ENCODE measurements at places on chromosomes 12 and 14. TPM values are rescaled to one million over a fixed set of nuclear protein-coding genes. Genes with fewer than 3 reads are reported as not detected.
A peak's percentile ranks its signal among the peaks of the same experiment; 100 is the strongest.

DNA sequence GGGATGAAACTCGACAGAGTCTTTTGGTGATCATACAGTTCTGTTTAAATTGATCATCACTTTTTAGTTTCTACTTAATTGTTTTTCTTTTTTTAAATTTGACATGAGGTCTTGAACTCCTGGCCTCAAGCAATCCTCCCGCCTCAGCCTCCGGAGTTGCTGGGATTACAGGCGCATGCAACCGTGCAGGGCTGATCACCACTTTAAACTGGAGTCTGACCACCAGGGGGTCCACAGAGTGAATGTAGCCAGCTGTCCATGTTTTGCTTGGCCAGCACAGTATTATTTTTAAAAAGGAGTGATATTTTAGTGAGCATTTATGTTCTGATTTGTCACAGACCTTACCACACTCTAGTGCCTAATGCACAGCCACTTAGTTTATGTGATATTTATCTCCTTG is 10.7 kb downstream of the DAAM1 start:
- no peak for DNase-seq

The SCARB1 gene
- total RNA-seq, result 18.9 TPM

- peak; percentile 64 for DNase-seq
Observed at GRCh38 chr14:88667555-88668273, 104.9 kb downstream of the ZC3H14 start.

DNA sequence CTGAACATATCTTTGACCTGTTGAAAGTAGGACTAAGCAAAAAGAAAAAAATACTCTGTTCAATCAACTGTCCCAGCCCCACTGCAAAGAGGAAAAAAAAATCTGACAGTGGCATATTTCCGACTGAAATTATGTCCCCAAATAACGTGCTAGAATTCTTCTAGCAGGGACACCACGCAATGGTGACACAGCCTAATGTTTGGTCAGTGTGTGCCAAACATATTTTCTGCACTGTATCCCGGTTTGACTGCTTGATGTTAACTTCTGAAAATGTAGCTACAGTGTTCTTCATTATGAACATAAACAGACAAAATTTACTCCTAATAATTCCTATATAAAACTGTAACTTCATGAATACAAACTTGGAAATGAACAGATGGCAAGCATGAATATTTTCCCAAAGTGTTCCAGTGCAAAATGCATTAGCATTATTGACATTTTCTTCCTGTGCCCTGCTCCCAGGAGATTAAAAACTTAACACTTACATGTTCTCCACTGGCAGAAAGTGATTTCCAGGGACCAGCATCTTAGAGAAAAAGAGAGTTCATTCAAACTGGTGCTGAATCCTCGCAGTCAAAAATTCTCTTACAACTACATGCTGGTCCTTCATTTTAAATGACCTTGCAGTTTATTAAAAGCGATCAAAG is 72.4 kb upstream of the SYT1 start:
- DNase-seq, result no peak

- no peak for DNase-seq
Observed at GRCh38 chr14:64109819-64110554, 184.2 kb downstream of the ESR2 start.

The STYK1 gene
- total RNA-seq, result 0.26 TPM

The TAS2R19 gene
- 4.2 TPM for total RNA-seq

- DNase-seq, result peak; percentile 75
Observed at GRCh38 chr14:104130974-104131651, 7.3 kb upstream of the KIF26A start.

- DNase-seq, result peak; percentile 98
Observed at GRCh38 chr12:109951751-109952150, 44.4 kb downstream of the GIT2 start.

- no peak for DNase-seq
Observed at GRCh38 chr12:24697769-24698168, 251.1 kb downstream of the BCAT1 start.

The HOXC9 gene
- not detected for total RNA-seq

- no peak for DNase-seq
Observed at GRCh38 chr12:45681465-45681864, 48.0 kb upstream of the ARID2 start.

GRCh38 chr14:26905229-26905628 is 307.4 kb upstream of the NOVA1 start:
- no peak for DNase-seq

DNA sequence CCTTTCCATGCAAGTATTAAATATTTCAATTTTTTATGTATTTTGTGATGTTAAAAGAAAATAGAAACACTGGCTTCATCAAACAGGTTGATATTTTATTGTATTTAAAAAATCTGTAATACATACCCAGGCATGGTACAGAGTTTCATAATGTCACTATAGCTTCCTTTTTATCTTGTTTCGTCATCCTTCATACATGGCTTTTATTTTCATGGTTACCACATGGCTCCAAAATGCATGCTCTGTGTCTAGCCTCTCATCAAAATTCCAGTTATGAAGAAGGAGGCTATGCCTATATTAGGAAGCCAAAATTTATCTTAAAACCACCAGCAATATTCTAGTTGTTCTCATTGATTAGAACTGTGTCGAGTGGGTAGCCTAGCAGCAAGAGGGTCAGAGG is 464.8 kb downstream of the BTG1 start:
- no peak for DNase-seq

The APOLD1 gene
- total RNA-seq, result 23.4 TPM

DNA sequence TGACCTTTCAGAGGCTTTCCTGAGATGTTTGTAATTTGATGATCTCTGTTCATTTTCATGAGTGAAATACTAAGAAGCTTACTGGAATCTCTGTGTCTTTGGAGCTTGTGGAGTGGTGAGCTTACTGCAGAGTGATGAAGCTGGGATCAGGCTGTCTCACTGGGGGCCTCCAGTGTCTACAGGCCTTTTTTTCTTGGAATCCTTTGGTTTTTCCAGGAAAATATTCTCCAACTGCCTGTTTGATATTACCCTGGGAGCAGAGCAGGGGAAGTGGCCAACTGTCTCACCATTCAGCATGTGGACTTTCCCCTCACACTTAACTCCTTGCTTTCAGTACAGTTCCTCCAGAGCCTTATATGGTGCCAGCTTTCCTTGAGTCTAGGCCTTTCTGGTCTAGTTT is 62.0 kb upstream of the KCNA1 start:
- no peak for DNase-seq

The KRT1 gene
- total RNA-seq, result not detected

Data from body of pancreas (tissue), 4 donors.